H7 (cell line): ENCODE measurements at places on chromosomes 2 and 18. TPM values are rescaled to one million over a fixed set of nuclear protein-coding genes. Genes with fewer than 3 reads are reported as not detected.
A peak's percentile ranks its signal among the peaks of the same experiment; 100 is the strongest.

DNA sequence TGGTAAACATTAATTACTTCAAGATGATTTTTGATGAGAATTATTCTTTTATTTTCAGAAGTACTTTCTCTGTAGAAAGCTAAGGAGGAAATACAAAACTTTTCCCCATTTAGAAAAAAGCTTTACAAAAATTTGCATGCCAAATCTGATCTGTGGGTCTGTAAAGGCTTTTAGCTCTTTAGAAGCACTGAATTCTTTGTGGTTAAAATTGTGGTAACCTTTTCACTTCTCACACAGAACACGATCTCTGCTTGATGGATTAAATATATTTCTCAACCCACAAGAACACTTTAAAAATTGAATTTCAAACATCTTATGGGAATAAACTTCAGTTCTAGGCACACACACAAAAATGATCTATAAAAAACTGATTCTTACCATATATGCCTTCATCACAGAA lies 63.7 kb downstream of the VIL1 start:
- no peak for DNase-seq

- DNase-seq = peak; percentile 38
Measured at GRCh38 chr18:36493349-36494159, 196.0 kb downstream of the FHOD3 start.

GRCh38 chr2:10579876-10580514 lies 109.8 kb downstream of the NOL10 start:
- peak; percentile 68 for DNase-seq

DNA sequence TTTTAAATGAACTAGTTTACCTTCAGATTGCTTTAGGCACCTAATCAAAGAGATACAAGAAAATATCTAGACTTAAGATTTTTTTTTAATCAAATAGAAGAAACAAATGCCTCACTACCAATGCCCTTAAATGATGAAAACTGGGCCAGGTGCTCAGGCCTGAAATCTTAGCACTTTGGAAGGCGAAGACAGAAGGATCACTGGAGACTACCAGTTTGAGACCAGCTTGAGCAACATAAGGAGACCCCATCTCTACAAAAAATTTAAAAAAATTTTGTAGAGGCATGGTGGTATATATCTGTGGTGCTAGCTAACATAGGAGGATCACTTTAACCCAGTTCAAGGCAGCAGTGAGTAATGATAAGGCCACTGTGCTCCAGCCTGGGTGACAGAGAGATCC lies 675.1 kb downstream of the NRXN1 start:
- DNase-seq = no peak

DNA sequence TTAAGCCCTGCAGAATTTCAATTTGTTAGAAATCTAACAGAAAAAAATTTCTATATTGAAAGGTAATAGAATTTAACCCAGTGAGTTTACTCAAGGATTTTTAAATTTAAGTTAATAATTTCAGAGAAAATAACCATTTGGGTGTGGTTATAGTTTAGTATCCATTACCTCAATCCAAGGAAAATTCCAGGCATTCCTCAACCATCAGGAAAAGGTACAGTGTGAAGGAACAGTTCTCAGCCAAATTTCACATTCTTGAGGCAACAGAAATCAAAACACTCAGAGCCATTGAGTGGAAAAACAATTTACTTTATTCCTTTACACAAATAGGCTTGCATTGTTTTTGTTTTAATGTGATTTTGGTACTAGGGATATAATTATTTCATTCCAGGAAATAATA lies 45.6 kb downstream of the ONECUT2 start:
- no peak for DNase-seq

DNA sequence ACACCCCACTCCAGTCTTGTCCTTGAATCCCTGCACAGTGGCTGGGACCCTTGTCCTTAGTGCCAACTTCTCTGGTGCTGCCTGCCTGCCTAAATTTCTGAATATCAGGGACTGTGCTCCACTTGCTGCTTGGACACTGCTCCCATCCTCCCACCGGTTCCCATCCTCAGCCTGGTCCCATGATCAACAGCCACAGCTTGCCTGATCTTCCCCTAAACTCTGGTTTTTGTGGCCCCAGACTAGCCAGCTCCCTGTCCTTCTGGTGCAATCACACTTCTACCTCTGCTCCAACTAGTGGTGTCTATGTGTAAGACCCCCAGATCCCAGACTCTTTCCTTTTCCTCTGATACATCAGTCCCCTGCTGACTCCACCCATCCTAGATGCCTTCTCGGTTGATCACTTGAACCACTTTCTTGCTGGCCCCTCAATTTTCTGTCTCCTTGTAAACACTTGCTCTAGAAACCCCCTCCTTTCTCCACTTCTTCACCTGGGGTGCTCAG lies 37.2 kb upstream of the POLE4 start:
- peak; percentile 43 for DNase-seq

DNA sequence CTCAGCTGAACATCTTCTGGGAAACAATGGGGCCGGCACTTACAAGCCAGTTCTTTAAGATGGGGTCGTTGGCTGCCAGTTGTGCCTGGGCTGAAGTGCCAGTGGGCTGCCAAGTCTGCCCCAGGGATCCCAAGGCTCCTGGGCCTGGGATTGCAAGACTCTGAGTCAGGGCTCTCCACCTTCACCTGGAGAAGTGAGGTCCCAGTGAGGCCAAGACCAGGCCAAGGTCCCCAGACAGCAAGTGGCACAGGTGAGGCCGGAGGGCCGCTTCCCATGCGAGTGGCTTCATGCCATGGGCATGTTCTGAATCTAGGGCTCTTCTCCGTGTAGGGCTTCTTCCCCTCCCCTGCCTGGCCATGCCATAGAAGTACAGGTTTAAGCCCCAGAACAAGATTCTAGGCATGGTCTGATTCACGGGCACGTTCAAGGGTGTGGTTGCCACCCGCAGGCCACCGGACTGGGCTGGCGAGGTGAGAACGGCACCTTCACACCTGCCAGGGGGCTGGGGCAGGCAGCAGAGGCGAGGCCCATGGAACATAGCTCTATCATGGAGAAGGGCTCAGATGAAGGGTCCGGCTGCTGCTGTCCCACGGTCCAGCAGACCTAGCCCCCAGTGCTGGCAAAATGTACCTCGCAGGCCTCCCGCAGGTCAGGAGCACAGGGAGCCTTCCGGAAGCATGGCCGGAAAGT lies 36.4 kb downstream of the TWIST2 start:
- no peak for DNase-seq

GRCh38 chr2:138722316-138722715 lies 57.9 kb downstream of the NXPH2 start:
- no peak for DNase-seq

- DNase-seq = no peak
Measured at GRCh38 chr2:12847694-12848575, 131.2 kb downstream of the TRIB2 start.

DNA sequence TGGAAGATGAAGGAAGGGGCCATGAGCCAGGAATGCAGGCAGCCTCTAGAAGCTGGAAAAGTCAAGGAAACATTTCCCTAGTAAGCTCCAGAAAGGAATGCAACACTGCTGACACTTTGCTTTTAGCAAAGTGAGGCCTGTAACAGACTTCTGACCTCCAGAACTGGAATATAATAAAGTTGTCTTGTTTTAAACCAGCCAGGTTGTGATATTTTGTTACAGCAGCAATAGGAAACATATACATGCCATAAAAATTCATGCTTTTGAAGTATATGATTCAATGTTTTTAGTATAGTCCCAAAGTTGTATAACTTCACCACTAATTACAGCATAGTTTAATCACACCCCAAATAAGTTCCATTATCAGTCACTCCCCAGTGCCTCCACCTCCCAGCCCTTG lies 15.2 kb upstream of the ZNF396 start:
- DNase-seq = no peak

GRCh38 chr18:61941948-61942471 lies 49.2 kb upstream of the RNF152 start:
- no peak for DNase-seq

DNA sequence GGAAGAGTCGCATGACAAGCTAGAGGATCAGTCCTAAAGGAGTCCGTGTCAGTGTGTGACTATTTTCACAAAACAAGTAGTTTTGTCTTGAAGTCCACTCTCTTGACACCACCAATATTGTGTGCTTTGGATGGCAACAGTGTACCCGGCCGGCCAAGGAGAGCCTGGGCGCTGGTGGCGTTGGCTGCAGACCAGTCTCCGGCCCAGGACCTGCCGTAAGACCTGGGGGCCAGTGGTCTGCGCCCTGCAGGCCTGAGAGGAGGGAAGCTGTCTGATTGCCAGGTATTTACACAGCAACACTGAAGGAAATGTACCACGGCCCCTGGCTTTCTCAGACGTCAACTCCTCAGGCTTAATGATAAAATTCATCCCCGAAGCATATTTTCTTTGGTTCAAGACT lies 472.4 kb upstream of the SALL3 start:
- no peak for DNase-seq

DNA sequence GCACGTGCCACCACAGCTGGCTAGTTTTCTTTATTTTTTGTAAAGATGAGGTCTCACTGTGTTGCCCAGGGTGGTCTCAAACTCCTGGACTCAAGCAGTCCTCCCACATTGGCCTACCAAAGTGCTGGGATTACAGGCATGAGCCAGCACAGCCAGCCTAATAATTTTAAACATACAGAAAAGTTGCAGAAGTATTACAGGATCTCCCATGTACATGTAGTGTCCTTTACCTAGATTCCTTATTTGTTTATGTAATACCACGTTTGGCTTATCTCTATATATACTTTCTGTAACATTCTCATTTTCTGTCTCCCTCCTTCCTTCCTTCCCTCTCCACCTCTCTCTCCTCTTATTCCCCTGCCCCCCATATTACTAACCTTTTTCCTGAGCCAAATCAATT lies 41.7 kb downstream of the PPM1B start:
- DNase-seq = no peak

DNA sequence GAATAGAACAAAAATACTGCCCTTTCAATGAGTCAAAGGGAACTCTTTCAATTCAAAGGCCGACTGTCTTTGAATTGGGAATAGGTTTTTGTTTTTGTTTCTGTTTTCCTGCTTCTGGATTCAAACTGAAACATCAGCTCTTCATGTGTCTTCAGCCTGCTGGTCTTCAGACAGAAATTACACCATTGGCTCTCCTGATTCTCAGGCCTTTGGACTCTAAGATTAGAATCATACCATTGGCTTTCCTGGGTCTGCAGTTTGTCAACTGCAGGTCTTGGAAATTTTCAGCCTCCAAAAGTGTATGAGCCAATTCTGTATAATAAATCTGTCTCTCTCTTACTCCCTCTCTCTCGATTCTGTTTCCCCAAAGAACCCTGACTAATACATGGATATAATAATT lies 31.1 kb downstream of the CTLA4 start:
- no peak for DNase-seq

- DNase-seq = peak; percentile 51
Measured at GRCh38 chr2:44016282-44016681, 20.5 kb upstream of the LRPPRC start.

GRCh38 chr2:121634354-121635307 lies 14.6 kb downstream of the CLASP1 start:
- DNase-seq = no peak

DNA sequence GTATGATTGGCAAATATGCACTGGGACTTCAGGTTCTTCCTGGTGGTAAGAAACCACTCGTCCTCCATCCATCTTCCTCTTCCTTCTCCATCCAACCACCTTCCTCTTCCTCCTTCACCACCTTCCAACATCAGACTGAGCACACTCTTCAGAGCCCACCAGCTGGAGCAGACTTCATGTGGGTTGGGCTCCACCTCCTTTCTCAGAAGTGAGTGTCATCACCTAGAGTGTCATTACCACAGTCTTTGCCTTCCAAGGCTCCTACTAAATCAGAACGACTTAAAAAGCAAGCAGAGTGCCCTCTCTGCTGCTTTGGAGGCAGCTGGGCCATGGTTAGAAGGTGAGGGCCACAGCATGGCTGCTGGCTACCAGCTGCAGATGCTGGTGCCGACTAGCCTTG lies 171.6 kb downstream of the SH3RF3 start:
- no peak for DNase-seq

DNA sequence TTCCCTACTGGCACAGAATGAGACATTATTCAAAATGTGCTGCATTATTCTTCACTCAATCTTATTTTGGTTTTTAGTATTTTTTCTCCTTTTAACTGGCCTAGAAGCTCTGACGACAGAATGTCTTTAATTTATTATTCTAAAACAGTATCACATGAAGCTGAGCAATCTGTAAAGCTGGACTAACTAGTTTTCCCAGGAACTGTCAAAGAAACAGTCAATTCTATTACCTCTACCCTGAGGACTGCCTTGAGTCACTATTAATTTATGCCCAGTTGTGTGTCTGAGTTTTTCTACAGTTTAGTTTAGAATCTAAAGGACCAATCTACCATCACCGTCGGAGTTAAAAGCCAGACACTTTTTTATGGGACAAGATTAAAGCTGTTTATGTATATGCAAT lies 31.6 kb downstream of the MBD2 start:
- no peak for DNase-seq

DNA sequence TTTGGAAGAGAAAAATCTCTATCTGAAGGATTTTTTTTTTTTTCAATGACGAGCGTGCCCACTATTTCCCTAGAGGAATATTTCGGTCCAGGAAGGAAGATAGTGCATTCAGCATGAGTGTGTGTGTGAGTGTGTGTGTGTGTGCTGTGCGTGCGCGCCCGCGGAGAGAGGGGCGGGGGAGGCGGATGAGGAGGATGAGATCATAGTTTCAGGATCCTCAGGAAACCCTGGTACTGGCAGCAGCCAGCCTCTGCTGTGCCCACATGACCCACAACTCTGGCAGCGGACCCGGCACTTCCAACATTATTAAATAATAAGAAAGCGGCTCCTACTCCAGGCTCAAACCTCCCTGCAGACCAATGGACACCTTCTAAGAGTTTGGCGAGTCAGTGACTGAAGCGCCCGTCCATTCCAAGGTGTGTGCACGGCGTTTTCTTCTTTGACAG lies 217.0 kb upstream of the DTNA start:
- DNase-seq = peak; percentile 73

GRCh38 chr2:18373081-18373480 lies 187.4 kb downstream of the RDH14 start:
- DNase-seq = no peak

- DNase-seq = no peak
Measured at GRCh38 chr2:215970425-215970824, 42.9 kb downstream of the MREG start.

- DNase-seq = no peak
Measured at GRCh38 chr2:170481201-170481600, 233.9 kb upstream of the SP5 start.

DNA sequence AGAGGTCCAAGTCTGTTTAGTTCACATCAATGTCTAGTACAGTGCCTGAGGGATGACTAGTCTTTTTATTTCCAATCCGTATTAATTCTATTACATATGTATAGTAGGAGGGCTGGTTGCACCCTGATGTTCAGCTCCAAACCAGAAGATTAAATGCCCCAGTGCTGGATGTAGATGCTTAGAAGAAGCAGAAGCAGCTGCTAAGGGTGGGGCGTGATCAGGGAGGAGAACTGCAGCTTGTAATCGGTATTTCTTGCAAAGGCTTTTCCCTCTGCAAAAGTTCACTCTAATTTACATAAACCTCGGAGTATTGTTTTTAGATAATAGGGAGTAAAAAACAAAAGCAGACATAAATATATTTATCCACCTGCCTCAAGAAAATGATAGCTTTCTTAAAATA lies 145.3 kb upstream of the ITGA4 start:
- no peak for DNase-seq

The MDH1 gene
- 290 and 338 TPM in 2 replicates for total RNA-seq

The CDKL4 gene
- total RNA-seq = 0.41 TPM in 1 of 2 replicates, not detected in the other

The RMDN2 gene
- 1.4 and 1.8 TPM in 2 replicates for total RNA-seq

The KIF5C gene
- 24.0 and 38.2 TPM in 2 replicates for total RNA-seq

The TRABD2A gene
- total RNA-seq = 4.2 and 7.6 TPM in 2 replicates

The AMER3 gene
- total RNA-seq = 0.04 and 0.14 TPM in 2 replicates

The ARHGAP25 gene
- total RNA-seq = 4.1 and 6.3 TPM in 2 replicates

The KCNJ13 gene
- not detected in 2 replicates for total RNA-seq

The IL1A gene
- total RNA-seq = 0.11 and 0.38 TPM in 2 replicates

The PLB1 gene
- total RNA-seq = not detected in 2 replicates

The PHLPP1 gene
- total RNA-seq = 23.0 and 29.2 TPM in 2 replicates
